ENCODE measurements at places on chromosomes 2 and 18.

DNA sequence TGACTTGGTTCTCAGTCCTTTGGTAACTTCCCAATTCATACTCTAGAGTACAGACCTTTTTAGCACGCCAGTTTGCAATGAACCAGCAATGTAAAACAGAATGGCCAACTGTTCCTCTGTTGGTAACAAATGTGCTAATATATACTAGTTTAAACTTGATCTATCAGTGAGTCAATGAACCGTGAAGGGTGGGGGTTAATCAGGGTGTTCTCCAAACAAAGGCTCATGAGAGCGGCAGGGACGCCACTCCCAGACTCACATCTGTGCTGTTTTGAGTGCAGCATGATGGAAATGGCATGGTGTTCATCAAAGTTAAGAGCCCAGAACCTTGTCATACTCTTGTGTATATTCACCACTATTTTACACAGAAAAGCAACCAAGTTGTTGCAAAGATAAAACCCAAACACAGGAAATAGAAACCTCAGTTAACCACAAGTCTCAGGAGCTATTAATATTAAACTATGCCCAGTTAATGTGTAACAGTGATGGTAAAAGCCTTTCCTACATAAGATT lies 70.3 kb downstream of the CERKL start:
- DNase-seq, result no peak

DNA sequence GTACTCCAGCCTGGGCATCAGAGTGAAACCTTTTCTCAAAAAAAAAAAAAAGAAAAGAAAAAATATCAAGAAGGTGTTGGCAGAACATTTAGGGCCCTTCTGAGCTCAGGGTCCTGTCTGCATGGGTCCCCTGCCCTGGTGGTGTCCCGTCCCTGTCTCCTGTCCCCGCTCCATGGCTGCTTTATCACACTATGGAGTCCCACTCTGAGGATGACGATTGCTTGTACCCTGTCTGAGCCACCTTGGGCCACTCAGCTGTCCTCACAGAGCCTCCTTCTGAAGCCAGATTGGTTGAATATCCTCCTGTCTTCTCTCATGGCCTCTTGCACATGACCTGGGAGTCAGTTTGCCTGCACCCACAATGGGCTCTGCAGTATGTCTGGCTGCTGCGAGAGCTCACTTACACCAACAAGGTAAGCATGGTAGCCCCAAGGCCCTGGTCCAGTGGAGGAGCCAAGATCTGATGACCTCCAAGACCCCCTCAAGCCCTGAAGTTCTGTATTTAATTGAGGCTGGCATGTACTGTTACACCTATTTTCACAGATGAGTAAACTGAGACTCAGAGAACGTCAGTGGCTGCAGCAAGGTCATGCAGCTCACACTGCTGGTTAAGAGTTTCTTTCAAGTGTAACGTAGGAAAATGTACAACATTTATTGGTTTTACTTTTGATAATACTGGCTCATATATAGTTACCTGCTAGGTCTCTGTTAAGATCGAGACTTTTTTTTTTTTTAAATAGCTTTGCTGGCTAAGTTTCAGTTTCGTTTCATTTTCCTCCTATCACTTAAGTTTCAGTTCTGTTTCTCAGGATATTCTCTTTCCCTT lies 16.9 kb upstream of the ZCCHC2 start:
- no peak for DNase-seq

GRCh38 chr18:38606841-38607240 lies 1041.2 kb upstream of the CELF4 start:
- no peak for DNase-seq

DNA sequence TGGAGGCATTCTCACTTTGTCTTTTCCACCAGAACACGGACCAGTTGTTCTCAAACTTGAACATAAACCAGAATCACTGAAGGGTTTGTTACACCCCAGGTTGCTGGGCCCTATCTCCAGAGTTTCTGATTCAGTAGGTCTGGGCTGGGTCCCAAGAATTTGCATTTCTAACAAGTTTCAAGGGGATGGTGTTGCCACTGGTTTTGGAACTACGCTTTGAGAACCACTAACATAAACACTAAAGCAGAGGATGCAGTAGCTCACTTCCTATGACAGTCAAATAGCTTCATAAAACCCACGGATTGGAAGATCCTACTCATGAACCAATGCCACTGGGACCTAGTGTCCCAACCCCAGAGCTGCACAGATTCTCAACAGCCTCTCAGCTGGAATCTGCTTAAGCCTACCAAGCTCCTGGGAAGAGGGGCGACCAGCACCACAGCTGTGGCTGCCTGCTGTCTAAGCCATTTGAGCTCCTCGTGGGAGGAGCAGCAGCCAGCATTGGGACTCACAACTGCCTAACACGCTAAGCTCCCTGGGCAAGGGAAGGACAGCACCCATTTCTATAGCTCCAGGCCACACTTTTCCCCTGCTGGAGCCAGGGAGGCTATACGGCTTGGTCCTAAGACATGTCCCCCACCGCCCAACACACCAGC lies 62.5 kb downstream of the C1D start:
- DNase-seq, result no peak

GRCh38 chr2:63049970-63050333 lies 678 bp upstream of the OTX1 start:
- DNase-seq, result no peak

GRCh38 chr18:44916429-44917207 lies 235.9 kb downstream of the SETBP1 start:
- no peak for DNase-seq

GRCh38 chr2:36287363-36288275 lies 68.0 kb upstream of the CRIM1 start:
- DNase-seq, result no peak

- DNase-seq, result no peak
Observed at GRCh38 chr18:48714873-48715272, 176.0 kb downstream of the CTIF start.

GRCh38 chr18:58143386-58143785 lies 99.4 kb downstream of the NEDD4L start:
- DNase-seq, result no peak

GRCh38 chr18:33113416-33113815 lies 327.1 kb downstream of the CCDC178 start:
- DNase-seq, result no peak

GRCh38 chr2:231676243-231676642 lies 32.1 kb upstream of the PTMA start:
- no peak for DNase-seq

DNA sequence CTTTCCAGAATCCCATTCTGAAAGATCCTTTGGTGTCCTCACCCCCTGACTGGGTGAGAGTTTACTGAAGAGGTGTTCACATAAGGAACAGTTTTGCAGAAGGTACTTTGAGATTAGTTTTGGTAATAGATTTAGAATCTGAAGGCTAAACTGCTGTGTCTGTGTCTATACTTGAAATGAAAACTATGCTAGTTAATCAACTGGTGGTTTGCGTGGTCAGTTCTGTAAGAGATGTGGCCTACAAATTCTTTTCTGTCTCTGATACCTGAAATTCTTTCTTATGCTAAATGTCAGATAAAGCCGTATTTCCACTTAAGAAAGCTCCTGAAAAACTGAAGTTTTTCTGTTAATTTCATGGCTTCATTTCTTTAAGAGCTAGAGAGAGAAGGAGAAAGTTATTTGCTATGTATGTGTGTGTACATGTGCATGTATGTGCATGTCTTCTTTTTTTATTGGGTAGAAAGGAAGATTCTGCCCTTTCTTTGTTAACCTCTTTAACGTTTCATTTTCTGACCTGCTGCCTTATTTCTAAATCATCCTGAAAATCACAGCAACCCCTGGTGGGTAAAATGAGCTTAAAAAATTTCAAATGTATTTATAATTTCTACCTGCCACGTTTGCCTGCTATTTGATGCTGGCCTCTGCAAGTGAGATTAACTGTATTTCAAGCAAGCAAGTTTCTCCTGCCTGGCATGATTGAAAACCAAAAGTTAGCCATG lies 552.0 kb upstream of the NRP2 start:
- no peak for DNase-seq

GRCh38 chr18:10442551-10442971 lies 11.9 kb upstream of the APCDD1 start:
- no peak for DNase-seq

GRCh38 chr2:178066324-178066723 lies 6.3 kb downstream of the PDE11A start:
- no peak for DNase-seq

DNA sequence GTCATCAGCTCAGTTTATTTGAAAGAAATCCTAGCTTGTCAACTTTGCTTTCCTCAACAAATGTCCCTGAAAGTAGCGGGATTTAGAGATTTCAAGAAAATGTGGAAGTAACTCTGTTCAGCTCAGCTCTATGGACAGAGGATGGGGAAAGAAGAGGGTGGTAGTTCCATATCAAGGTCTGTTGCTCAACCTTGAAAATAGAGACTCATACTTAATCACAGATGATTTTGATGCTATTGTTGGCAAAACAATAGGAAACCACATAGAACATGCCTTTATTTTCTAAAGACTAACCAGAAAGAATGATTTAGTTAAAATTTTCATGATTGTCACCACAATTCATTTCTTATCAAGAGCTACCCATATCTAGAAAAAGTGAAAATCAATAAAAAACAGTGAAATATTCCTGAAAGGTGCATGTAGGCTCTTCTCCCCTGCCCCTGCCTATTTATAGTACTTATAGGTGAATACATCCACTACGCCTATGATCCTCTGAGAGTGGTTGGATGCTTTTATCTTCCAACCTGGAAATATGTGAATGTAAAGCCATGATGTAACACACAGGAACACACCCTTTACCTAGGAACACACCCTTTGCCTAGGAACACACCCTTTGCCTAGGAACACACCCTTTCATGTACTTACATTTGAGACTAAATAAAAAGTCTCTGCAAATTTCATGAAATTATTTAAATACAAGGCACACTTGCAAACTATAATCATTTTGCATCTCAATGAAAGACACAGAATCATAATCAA lies 65.8 kb downstream of the ETAA1 start:
- DNase-seq, result no peak

DNA sequence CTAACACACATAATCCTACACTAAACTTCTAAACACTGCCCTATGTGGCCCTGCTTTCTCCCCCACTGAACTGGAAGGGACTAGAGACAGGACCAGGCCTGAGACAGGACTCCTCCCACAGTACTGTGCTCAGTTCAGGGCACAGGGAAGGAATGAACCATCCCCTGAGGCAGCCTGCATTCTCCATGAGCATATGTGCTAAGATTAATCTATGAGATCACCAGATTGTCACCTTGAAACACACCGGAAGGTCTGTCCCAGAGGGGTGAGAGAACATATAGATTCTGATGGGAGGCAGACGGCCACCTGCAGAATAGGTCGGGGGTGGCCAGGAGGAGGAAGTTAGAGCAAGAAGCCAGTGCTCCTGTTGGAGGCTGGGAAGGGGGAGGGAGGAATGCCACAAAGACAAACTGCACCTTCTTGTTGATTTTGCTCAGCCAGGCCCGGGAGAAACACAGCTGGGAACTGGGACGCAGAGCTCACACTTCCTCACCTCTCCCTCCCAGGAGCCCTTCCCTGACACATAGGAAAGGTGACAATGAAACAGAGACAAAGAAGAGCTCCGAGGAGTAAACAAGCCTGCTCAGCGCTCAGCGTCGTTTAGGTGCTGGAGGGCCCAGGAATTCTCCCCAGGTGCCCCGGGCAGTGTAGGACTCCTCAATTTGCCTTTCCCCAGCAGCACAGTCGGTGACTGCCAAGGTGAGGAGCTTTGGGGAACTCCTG lies 52.1 kb downstream of the ZBTB7C start:
- no peak for DNase-seq

- peak; percentile 77 for DNase-seq
Observed at GRCh38 chr2:98731041-98731893, at the start of gene MGAT4A. Gene MGAT4A (minus strand): TSS chr2:98731132. CDS start chr2:98726332, 4,800 bp downstream.

DNA sequence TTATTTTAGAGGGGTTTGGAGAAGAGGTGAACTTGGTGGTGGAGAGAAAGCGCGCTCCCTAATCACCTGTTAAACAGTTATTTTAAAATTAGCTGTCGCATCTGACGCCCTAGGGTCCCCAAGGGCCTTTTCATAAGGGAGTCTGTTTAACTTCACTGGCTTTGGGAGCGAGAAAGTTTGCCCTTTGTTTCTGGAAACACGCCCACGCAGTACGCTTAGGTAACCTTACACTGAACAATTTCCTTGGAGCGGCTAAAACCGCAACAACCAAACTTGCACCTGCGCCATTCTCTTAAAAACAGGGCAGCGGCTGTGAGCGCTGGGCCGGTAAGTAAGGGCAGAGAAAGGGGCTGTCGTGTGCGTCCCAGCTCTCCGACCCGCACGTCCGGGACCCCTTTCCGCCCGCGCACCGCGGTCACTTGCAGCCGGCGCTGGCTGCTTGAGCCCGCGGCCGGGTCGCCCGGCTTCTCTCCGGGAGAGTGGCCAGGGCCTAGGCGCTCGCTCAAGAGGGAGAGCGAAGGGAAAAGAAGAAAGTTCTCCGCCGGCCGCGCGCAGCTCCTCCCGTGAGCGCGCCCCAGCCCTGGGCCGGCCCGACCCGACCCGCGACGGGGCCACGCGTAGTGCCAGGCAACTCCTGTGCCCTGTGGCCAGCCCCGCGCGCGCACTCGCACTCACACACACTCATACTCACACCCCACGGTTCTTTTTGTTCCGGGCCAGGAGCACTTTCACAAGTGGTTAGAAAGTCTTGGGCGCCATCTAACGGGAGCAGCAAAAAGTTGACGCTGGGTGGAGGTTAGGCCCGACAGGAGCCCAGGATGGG lies 19.2 kb downstream of the POU3F3 start:
- DNase-seq, result no peak

DNA sequence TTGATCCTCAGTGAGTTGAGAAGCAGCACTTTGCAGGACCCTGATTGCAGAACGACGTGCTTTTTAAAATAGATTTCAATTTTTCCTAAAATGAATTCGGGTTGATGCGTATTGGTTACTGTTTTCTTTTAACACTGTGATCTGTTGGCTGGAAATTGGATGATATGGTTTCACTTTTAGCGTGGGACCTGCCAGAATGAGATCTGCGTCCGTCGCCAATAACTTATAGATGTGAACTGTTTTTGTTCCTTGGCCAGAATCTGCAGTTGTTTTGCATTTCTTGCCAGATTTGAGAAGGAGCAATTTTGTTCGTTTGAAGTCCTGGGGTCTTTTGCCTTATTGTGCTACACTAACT lies 703 bp downstream of the UGGT1 start:
- DNase-seq, result no peak

GRCh38 chr2:241762321-241762932 lies 14.2 kb upstream of the GAL3ST2 start:
- DNase-seq, result no peak

- no peak for DNase-seq
Observed at GRCh38 chr2:68466361-68466777, 725 bp downstream of the FBXO48 start.
